ENCODE measurements at places on chromosomes 16 and 17.

- no peak for DNase-seq
These were observed 216.3 kb upstream of the NLRP1 start for GRCh38 chr17:5800646-5801045.

- no peak for DNase-seq
These were observed 27.8 kb upstream of the MEIOC start for GRCh38 chr17:44628243-44629188.

GRCh38 chr17:80779961-80780380 is 211.7 kb upstream of the CHMP6 start:
- peak; percentile 93 for DNase-seq

DNA sequence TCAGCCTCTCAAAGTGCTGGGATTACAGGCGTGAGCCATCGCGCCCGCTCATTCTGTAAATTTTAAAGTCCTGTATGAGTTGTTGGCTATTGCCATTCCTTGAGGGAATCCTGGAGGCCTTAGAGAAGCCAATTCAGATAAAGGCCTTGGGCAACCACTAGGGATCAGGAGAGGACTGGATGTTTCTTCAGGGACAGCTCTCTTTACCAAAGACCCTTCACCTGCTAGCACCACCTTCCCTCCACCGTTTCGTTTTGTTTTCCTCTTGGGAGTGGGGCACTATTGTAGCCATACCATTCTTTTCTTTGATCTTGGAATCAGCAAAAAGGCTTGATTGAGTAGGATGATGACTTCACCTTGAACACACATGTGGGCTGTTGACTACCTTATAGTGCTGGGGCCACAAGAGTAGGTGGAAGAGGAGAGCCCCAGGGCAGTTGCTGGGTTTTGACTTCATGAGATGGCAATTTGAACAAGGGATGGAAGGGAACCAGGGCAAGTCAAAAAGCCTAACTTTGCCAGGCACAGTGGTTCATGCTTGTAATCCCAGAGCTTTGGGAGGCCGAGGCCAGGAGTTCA is 7.0 kb upstream of the ANKRD40CL start:
- no peak for DNase-seq

DNA sequence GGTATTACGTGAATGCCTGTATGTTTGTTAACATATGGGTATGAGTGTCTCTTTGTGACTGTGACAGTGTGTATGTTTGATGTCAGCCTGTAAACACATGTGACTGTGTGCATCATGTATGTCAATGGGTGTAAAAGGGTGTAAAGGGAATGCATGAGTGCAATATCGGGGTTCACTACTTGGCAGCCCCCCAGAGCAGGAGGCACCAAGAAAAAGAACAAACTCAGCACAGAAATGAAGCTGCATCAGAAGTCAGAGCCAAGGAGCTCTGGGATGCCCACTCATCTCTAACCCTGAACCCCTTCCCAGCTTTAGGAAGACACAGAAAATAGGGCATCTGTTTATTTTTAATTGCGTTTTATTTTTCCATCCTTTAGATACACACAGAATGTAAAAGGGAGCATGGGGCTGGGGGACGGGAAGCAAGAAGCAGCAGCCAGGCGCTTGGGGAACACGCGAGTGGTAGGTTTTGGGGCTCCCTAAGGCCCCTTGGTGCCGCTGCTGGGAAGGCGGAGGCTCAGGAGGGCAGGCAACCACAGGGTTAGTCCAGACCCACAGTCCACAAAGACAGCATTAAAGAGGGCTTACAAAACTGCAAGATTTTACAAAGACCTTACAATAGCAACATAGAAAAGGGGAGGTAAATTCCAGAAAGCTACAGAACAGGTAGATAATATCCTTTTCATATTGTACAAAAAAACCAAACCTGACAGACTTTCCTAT is 2.3 kb upstream of the HOXB6 start:
- no peak for DNase-seq

All from fibroblast of the aortic adventitia (primary cell).